ENCODE measurements at places on chromosomes 2 and 18.

DNA sequence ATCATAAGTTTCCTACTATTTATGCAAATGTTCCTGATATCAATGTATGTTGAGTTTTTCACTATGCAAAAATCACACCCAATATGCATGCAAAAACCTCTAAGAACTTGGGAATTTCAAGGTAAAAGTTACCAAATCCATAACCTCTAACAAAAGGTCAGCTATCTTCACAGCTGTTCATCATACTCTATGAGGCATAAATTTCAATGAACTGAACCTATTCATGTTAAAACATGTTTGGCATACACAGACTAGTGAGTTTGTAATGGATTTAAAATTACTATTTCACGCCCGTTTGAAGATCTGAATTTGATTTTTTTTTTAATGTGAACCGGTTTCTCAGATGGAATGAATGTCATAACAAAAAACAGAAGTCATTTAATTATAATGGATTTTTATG is 100.2 kb downstream of the ATAD2B start:
- DNase-seq = no peak

GRCh38 chr2:35343135-35343534 is 1012.4 kb upstream of the CRIM1 start:
- DNase-seq = no peak

DNA sequence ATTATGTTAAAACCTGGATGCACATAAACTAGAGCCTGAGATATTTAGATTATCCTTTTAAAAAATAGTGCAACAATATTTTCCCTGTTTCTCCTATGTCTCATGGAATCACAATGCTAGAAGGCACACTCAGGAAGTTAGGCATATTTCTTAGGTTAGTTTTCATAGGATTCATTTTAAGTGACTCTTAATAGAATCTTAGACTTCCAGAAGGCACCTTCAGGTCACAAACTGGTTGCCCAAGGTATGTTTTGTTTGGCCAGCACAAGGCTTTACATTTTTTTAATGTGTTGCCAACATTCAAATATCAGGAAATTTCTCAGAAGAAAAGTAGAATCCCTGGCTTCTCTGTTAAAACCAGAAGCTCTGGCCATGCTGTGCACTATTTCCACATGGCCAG is 129.3 kb downstream of the LNPK start:
- DNase-seq = no peak

DNA sequence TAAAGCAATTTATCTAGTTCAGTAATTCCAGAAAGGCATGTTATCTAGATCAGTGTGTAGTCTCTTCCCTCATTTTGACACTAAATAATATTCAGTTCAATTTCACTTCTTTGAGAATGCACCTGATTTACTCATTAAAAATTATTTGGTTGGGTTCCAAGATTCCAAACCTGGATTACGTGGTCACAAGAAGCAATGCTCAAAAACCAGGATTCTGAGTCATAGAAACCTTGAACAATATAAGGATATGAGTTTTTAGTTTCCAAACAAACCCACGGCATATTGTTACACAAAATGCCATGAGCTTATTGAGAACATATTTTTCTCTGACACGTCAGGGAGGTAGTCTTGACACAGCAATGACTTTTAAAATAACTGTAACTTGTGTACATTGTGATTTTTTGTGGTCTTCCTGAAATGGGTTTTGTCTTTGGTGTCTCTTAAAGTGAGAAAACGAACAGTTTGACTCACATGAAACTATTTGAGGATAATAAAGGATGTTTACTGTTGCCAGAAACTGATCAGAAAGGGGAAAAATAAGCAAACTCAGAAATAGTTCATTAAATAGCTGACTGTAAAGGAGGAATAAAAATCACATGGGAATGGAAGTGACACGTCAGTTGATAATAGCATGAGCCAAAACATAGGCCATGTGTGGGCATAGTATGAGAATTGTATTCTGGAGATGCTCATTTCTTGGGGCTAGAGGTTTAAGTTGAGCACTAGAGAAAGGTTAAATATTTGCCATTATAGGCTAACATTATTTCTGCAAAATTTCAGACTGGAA is 617.7 kb upstream of the CDH2 start:
- no peak for DNase-seq

- peak; percentile 36 for DNase-seq
These were observed 198.0 kb downstream of the CDH20 start for GRCh38 chr18:61531182-61531581.

- DNase-seq = no peak
These were observed 44.3 kb downstream of the LPIN2 start for GRCh38 chr18:2968606-2969005.

GRCh38 chr2:180781276-180781675 is 199.1 kb upstream of the UBE2E3 start:
- DNase-seq = no peak

- no peak for DNase-seq
These were observed 242.1 kb downstream of the TMX3 start for GRCh38 chr18:68472701-68473295.
